ENCODE measurements at places on chromosomes 16 and 17.

DNA sequence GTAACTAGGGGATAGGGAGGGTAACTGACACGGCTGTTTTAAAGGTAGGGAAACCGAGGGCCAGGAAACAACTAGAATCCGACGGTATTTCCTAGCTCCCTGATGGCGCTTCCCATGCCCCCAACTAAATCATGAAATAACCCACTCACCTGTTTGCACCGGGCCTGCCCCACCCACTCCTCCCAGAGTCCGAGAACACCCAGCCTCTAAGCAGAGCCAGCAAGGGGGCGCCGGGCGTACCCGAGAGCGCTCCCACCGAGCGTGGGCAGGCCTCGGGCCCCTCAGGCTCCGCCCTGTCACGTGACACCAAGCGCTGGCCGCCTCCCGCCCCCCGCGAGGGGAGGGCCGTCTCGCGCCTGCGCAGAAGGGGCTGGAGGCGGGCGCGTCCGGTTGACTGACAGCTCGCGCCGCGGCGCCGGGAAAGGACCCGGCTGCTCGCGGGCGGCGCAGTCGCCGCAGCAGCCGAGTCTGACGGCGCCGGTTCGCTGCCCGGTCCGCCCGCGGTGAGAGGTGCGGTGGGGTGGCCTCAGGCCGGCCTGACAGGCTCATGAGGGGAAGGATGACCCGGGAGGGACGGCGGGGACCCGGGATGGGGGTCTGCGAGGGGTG, at the start of gene KIAA0513:
Gene KIAA0513 (plus strand): TSS at position 447 of the 609 bp plus-strand sequence. CDS start 39,277 bp downstream, outside the sequence.
- DNase-seq = peak; percentile 74

GRCh38 chr16:86576591-86577313, 1.6 kb upstream of the FOXL1 start:
- no peak for DNase-seq

- DNase-seq = no peak
These were observed 14.8 kb upstream of the LIMD2 start for GRCh38 chr17:63714550-63715277.

DNA sequence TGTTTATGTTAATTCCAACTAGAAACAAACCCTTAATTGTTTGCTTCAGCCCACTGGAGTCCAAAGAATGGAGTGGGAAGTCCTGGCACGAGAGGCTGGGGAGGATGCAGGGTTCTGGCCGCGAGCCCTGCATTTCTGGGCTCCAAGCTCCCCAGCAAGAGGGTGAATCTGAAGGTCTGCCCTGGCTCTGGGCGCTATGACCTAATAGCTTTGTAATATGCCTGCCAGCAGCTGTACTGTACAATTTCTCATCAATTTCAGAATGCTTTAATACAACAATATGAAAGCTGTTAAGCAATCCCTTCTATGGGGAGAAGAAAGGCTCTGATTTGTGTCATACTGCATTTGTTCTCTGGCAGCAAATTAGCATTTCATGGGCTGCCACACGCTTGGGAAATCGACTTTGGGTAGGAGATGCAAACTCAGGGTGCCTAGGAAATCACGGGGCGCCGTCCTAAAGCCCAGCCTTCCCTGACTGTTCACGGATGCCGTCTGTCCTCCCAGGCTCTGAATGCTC, 43.8 kb downstream of the NDEL1 start:
- no peak for DNase-seq

- no peak for DNase-seq
These were observed 22.6 kb downstream of the SMURF2 start for GRCh38 chr17:64639516-64639915.

DNA sequence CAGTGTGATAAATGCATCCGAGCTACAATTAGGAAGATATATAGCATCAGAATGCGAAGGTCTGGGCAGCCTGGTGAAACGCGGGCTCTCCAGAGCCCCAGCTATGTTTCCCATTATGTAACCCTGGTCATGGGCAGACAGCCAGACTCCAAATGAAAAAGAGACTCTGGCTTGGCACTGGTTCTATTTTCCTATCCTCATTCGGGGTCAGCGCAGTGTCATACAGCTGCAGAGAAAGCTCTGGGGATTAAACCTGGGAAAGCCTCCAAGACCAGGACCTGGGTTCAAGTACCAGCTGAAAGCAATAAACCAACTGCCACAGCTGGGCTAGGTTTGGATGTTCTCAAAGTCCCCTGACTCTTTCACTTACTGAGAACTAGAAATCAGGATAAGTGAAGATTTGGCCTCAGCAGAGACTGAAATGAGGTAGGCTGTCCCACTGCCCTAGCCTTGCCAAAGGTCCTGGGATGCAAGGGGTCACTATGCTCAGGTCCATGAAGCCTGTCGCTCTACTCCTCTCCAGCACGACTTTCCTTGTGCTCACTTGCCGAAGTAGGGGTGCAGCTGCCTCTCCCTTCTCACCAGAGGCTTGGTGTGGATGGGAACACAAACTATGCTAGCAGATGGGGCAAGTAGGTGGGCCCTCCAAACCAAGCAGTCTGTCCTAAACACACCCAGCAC, 123.8 kb downstream of the SMG6 start:
- peak; percentile 90 for DNase-seq

DNA sequence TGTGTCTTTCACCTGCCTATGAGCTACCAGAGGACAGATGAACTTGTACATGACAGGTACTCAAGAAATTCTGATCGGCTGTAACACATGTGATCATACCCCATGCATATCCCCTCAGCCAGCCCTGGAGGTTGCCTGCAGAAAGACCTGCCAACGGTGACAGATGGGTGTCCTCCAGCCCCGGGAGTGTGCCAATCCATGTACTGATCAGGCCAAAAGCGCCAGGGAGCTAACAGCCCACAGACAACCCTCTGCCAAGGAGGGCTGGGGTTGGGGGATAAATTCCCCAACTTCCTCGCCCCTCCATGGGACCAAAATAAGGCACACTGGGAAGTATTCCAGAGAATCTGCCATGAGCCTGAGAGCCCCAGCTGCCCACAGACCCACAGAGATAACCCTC, 189.4 kb downstream of the CCT6B start:
- no peak for DNase-seq

DNA sequence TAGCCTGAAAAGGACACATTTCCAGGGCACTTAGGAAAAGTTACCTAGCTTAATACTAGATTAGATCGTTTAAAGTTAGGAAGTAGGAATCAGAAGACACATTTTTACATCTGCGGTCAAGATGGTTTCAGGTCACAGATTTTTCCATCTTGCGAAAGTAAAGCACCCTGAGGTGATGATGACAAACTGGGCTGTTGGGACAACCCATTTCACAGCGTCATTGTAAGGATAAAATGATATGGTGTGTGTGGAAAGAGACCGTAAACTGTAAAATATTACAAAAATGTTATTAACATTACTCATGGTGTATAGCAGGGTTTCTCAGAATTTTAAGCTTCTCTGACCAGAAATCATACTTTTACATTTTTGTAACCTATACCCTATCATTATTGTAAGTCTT, 10.1 kb upstream of the MAP2K6 start:
- DNase-seq = no peak

- DNase-seq = no peak
These were observed 11.8 kb downstream of the METTL9 start for GRCh38 chr16:21611198-21611555.

GRCh38 chr16:27515874-27516353, 33.8 kb downstream of the GTF3C1 start:
- peak; percentile 7 for DNase-seq

GRCh38 chr16:81562174-81562849, 117.7 kb downstream of the CMIP start:
- no peak for DNase-seq

DNA sequence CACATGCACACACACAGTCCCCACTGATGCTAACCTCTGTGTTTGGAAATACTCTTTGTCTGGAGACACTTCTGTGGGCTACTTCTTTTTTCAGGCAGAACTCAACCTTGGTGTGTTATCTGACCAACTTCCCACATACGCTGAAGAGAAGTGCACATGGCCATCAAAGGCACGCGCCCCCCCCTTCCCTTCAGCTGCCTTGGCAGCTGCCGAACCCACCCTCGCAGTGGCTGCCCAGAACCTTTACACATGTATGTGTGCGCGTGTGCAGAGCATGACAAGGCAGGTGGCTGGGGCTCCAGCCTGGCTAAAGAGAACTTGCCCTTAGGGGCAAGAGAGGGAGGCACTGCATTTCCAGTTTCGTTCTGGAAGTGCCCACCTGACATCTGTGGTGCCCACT, 3.9 kb downstream of the RAPGEFL1 start:
- DNase-seq = no peak

GRCh38 chr17:52465407-52465806, 306.9 kb upstream of the CA10 start:
- no peak for DNase-seq

DNA sequence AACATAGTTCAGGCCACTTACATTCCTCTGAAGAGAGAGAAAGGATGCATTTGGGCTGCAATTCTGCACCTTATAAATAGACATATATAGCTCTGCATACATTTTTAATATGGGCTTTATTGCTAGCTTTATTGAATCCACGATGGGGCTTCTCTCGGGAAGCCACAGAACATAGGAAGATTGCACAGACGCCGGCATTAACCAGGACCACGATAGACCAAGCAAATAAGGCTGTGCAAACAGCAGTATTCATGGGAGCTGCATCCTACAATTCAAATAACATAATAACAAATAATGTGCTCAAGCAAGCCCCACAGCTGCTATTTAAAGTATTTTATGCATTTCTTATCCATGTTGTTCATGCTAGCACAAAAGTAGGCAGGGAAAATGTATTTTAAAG, 432.3 kb downstream of the TMEM114 start:
- no peak for DNase-seq

DNA sequence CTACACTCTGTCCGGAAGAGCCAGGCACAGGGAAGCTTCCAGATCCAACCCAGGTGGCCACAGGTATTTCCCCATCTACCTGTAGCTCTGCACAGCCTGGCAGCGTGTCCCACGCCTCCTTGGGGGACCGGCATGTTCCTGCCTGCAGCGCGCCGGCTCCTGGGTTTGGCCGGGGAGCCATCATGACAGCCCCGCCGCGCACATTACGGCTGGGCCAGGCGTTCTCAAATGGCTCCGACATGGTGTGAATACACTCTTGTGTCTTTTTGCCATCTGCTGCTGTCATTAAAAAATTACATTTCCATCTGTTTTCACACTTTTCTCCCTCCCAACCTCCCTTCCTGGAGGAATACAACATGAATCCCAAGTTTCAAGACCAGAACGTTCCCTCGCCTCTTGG, 8.0 kb upstream of the GINS2 start:
- DNase-seq = no peak

GRCh38 chr17:76241204-76241538, 878 bp upstream of the RNF157 start:
- no peak for DNase-seq

GRCh38 chr17:78174346-78174869, 6.0 kb downstream of the SYNGR2 start:
- peak; percentile 88 for DNase-seq

DNA sequence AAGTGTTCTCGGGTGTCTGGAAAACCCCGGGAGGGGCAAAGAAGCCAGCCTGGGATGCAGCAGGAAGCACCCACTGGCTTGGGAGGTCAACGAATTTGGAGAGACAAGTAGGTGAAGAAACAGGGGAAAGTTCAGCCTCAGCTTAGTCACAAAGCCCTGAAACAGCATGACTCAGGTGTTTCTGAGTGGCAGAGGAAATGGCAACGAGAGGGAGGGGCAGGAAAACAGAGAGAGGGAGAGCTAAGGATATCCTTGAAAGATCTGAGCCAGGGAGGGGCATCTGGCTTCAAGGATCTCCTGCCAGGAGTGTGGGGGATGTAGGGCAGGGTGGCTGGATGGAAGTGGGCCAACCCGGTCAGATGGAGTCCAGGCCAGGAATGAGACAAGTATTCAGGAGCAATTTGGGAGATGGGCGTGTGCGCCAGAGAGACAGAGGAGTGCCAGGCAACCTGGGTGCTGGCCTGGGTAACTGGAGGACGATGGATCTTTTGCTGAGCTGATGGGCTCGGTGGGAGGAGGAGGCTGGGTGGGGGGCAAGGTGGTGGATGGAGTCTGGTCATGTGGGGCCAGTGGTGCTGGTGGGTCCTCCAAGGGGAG, 27.2 kb downstream of the ABCC3 start:
- peak; percentile 82 for DNase-seq

DNA sequence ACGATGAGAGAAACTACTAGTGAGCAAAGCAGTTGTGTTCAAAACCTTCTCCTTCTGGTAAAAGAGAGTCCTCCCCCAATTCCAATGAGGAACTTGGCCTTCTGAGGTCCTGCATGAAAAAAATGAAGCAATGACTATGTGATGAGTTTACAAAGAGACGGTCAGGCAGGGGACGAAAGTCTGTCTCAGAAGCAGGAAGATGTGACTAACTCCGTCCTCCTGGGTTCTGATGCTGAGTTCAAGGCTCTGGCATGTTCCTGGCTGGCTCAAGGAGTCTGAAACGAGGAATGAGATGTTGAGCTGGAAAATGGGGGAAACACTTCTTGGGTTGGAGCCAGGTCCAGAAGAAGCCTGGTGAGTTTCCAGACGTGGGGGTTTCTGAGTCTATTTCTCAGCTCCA, 129.6 kb downstream of the CPPED1 start:
- DNase-seq = no peak

GRCh38 chr16:61042737-61043136, 993.5 kb downstream of the CDH8 start:
- DNase-seq = no peak

DNA sequence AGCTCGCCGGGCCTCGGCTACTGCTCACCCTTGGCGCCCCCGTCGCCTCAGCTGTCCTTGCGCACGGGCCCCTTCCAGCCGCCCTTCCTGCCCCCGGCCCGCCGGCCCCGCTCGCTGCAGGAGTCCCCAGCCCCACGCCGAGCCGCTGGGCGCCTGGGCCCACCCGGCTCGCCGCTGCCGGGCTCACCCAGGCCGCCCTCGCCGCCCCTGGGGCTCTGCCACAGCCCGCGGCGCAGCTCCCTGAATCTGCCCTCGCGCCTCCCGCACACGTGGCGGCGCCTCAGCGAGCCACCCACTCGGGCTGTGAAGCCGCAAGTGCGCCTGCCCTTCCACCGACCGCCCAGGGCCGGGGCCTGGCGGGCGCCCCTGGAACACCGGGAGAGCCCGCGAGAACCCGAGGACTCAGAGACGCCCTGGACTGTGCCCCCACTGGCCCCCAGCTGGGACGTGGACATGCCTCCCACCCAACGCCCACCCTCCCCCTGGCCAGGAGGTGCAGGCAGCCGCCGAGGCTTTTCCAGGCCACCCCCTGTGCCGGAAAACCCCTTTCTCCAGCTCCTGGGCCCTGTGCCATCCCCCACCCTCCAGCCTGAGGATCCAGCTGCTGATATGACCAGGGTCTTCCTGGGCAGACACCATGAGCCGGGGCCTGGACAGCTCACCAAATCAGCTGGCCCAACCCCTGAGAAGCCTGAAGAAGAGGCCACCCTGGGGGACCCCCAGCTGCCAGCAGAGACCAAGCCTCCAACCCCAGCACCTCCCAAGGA, 12.8 kb downstream of the MYO15A start:
- DNase-seq = no peak

DNA sequence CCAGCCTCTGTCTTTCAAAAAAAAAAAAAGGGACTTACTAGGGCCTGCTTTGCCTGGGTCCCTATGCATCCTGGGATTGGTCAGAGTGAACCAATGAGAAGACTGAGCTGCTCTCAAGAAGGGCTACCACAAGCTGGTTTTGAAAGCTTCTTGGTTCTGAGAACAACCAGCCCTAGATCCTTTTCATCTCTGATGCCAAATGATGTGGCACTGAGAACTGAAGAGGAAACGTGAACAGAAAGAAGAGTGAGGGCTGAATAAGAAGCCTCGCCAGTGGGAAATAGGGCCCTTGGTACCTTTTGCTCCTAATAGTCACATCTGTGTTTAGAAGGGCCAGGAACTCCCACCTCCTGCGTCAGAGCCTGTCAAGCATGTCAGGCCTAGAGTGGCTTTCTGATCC, 10.7 kb downstream of the TACO1 start:
- DNase-seq = no peak

Measured in SHP77 treated with DMSO at 0.1 percent for 48 hours (cell line).